ENCODE measurements at places on chromosomes 1 and 21.

DNA sequence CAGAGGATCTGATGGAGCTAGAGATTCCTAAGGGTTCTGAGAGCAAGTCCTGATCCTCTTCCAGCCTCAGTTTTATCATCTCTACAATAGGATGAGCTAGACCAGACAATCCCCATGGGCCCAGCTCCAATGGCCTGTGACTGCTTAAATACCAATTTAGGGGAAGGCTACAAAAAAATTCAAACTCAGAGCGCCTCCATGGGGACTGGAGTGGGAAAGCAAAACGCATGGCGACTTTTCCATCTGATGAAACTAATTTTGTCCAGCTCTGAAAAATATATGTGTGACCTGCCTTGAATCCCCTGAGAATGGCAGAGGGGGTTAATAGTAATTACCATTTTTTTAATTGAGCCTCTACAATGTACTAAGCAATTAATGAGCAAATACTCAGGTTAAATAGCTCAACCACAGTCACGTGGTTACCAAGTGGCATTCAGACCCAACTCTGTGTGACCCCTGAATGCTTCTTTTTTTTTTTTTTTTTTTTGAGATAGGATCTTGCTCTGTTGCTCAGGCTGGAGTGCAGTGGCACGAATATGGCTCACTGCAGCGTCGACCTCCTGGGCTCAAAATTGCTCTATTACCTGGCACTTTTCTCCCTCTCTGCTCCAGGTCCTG, 8.4 kb downstream of the EXTL1 start:
- DNase-seq, result no peak

DNA sequence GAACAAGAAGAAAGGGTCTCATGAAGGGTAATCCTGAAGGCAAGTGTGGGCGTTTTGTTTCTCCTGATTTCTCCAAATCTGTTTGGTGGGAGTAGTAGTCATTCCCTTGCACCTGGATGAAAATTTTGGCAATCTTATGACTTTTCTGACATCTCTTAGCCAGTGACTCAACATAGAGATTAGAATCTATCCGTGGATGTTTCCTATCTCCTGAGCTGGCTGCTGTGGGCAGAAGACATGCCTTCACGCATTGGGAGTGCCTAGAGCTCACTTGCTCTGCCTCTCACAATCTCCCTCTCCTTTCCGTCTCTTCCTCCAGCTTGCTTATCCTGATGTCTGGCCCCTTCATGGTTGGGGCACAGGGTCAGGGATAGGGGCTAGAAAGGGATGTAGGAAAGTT, 174.2 kb upstream of the NFIA start:
- no peak for DNase-seq

DNA sequence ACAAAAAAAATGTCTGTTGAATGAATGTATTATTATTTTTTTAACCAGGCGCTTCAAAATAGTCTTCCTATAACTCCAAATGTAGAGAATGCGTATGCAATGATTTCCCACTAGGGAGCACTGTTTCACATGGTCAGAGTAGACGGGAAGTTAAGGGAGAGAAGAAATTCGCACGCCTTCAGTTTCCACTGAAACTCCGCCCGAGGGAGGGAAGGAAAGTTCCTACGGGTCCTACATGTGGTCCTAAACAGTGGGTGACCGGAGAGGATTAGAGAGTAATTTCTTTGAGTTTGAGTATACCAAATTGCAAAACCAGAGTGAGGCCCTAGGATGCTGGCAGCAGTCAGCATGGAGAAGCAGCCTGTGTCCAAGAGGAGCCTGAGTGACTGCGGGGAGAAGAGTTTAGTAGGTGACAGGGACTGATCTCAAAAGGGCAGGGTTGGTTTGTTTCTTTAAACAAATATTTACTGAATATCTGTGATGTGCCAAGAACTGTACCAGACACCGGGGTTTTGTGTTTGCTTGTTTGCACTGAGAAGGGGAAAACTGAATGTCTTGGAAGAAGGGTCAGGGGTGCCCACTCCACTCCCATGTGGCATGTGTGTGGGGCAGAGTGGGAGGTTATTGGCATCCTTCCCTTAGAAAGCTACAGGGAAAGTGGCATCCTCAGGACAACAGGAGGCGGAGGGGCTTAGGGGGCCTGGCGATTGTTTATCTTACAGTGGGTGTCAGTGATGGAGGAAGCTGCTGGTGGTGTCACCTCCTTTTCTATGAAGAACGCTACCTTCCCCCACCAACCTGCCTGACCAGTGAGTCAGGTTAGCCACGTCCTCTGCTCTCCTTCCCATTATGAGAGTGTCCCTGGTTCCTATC, 22.8 kb downstream of the RNU5D-1 start:
- no peak for DNase-seq

- no peak for DNase-seq
These were observed 45.0 kb downstream of the NEK2 start for GRCh38 chr1:211630236-211631081.

DNA sequence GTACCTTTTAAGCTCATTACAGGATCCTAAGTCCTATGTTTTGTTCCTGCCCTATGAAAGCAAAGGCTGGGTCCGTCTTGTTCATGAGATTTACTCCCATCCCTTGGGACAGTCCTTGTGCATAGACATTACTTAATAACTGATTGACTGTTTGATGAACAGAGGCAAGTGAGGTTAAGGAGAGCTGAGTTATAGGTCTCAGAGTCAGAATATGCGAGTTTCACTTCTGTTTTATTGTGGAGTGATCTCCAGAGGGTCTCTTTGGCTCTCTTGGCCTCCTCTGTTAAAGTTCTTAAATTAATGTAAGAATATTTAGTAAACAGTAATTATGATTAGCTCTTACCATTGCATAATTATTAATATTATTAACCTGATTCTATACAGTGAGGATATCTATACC, 52.6 kb downstream of the BRINP2 start:
- DNase-seq, result no peak

DNA sequence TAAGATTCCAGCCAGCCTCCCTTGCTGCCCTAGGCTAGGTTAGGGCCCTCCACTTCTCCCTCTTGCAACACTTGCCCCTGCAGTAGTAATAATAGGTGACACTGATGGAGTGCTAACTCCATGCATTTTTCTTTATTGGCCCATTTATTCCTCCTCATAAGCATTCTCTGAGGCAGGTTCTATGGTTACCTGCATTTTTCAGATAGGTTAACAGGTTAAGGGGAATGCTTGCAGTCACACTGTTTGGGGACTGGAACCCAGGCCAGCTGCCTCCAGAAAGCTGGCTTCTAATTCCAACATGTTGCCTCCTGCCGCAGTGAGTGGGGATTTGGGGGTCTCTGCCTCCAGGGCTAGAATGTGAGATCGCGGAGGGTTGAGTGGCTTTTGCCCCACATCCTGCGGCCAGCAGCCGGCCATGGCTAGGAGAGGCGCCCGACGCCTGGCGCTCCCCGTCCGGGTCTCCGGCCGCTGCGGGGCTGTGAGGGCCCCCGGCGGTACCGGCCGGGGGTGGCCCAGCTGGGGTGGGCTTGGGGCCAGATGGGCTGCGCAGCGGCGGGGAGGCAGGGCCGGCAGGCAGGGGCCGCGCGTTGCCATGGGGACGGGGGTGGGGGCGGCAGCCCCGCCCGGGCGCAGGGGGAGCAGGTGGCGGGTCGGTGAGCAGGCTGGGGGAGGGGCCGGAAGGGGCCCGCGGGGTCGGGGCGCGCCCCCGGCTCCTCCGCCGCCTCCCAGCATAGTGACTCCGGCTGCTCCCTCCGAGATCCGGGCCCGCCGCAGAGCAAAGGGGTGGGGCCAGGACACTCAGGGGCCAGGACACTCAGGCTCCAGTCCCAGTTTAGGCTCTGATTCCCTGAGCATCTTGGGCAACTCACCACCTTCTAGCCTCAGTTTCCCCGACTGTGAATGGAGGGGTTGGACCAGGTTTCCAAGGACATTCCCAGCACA, 68.4 kb upstream of the SSBP3 start:
- DNase-seq, result no peak

GRCh38 chr1:33370301-33370700, 49.4 kb upstream of the A3GALT2 start:
- peak; percentile 21 for DNase-seq

GRCh38 chr1:65393928-65394327, 26.5 kb upstream of the LEPR start:
- no peak for DNase-seq

GRCh38 chr1:88731475-88732269, 47.6 kb downstream of the PKN2 start:
- no peak for DNase-seq

DNA sequence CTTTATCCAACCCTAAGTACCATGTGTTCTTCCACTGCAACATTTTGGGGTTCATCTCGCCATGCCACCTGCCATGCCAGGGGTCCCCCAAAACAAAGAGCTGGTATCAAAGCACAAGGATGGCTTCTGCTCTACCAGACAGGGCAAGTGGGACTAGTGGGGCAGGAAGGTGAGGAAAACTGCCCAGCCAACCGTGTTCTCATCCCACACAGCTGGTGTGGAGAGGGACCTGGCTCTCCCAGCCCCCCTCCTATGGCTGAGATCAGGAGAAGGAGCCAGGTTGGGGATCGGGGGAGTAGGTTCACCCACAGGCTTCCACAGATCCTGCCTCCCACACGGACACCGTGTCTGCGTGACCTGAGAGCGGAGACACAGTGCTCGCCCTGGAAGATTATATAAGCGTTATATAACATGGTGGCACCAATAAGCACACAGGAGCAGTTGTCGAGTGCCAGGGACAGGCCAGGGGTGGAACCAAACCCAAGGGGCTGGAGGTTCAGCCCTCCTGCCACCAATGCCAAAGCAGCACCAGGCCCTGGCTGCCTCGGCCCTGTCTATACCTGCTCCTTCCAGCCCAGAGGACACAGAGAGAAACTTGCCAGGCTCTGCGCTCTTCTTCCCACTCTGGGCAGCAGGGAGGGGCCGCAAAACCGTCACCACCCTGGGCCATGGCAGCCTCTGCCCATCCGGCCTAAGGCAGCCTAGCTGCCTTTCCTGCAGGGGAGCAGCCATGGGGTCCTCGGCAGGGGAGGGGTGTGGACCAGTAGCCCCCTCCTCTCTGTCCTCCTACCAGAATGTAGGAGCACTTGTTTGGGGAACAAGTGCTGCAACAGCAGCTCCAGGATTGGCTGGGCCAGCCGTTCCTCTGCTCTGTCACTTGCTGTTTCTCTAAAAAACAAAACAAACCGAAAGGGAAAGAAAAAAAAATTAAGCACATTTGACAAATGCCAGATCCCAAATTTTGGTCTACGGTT, 43.5 kb downstream of the CD34 start:
- peak; percentile 80 for DNase-seq

DNA sequence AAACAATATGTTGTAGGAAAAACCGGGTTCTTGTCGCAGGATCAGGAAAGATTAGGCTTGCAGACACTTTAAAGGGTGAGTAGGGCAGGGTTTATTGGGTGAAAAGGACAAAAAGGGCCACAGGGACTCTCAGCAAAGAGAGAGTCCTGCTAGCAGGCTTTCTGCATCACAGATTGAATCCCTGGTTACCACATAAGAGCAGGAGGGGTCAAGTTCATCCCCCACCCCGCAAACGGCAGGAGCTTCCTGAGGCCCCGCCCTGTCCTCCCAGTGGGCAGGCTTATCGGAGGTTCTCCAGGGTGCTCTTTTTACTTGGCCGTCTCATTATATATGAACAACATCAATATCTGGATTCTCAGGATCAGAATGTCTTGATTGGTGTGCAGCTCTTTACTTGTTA, 47.7 kb downstream of the SYCP1 start:
- DNase-seq, result no peak

GRCh38 chr1:28162151-28162550, 14.3 kb downstream of the PTAFR start:
- no peak for DNase-seq

GRCh38 chr1:8419861-8420260, 101.9 kb downstream of the SLC45A1 start:
- no peak for DNase-seq

DNA sequence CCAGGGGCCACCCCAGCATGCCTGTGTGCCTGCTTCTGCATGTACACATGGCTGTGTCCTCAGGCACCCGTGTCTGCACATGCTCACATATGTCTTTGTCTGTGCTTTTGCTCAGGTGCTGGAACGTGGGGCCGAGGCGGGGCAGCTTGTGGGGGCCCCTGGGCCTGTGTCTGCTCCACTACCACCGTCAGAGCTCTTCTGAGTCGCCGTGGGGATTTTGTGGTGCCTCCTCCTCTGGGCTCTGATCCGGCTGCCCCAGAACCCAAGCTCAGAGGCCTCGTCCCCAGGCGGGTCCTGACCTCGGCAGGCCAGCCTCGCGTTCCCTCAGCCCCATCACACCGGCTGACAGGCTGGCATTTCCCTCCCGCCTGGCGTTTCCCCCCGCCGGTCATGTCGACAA, 104.6 kb upstream of the ACTRT2 start:
- DNase-seq, result no peak

DNA sequence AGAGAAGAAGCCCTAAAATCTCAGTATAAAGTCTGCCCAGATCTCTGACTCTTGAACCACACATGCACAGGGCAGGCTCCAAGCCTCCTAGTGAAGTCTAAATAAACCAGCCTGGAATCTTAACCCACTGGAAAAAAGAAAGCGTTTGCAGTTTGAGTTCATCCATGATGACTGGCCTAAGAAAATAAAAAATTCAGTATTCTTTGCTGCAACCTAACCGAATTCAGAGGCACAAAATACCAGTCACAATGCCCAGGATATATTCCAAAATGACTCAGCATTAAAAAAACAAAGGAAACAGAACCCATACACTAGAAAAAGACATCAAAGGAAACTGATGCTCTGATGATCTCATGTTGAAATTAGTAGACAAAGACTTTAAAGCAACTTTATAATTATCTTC, 269.2 kb downstream of the SDCCAG8 start:
- DNase-seq, result no peak

DNA sequence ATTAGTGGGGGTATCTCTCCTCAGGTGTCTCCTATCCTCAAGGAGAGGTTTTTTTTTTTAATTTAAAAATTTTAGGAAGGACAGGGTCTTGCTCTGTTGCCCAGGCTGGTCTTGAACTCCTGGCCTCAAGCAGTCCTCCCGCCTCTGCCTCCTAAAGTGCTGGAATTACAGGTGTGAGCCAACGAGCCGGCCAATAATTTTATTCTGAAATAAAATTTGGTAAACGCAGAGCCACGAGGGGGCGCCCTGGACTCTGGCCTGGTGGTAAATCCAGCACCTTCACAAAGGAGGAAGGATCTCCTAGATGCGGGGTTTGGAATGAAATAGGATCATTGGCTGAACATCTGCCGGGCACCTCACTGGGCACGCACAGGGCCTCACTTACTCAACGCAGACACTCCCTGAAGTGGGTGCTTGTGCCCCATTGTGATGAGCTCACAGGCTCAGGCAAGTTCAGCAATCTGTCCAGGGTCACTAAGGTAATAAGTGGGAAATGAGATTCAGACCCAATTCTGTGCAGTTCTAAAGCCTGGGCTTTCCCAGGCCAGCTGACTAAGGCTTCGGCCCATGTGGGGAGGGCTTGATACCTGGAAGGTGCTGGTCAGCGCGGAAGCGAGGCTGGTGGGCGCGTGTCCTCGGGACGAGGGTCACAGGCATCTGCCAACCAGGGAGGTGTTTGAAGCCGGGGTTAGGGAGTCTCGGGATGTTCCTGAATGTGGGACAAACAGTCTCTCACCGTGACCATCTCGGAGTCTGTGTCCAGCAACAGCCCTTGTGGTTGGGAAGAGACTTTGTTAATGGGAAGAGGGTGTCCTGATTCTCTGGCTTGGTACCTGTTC, 32.7 kb upstream of the ETV3 start:
- DNase-seq, result no peak

DNA sequence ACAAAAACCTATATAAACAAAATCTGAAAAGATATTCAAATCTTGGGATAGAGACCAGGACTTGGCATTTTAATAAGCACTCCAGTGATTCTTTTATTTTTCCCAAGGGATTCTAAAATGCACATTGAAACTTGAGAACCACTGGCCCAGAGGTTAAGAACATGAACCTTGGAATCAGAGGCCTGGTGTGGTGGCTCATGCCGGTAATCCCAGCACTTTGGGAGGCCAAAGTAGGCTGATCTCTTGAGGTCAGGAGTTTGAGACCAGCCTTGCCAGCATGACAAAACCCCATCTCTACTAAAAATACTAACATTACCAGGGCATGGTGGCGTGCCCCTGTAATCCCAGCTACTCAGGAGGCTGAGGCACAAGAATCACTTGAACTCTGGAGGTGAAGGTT, 12.9 kb upstream of the CEP85 start:
- DNase-seq, result no peak

All from cerebellar nuclear complex (tissue), 1 donor.